Left ventricle myocardium inferior (tissue), 1 donor: ENCODE measurements at places on chromosomes 12 and 14.

DNA sequence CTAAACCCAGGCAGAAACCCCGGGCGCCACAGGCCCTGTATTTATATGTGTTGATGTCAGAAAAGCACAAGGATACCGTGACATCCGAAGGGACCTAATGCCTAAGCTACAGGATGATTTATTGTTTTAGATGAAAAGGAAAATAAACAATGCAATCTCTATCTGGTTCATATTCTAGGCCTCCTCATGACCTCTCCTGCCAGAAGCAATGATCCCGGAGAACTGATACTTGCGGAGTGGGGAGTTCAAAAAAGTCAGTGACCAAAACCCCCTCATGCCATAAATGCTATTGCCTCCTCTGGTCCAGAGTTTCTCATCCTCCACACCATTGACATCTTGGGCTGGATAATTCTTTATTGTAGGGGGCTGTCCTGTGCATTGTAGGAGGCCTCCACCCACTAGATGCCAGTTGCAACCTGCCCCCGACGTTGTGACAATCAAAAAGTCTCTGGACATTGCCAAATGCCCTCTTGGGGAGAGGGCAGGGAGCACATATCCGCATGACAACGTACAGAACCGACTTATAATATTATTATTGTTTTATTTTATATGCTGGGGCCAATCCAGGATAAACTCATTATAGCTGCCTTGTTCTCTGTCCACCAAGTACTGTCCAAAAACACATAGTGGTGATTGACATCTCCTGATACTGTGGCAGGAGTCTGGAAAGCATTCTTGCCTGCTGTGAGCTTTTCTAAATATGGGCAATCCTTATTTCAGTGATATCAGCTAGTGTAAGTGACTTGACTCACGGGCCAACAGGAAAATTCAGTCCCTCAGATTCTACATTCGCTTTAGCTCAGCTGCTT lies 1.1 kb upstream of the CSRP2 start:
- DNase-seq: no peak

GRCh38 chr12:120077260-120077659 lies 39.3 kb downstream of the RAB35 start:
- no peak for DNase-seq

- DNase-seq: no peak
These were observed 63.9 kb upstream of the PTGR2 start for GRCh38 chr14:73787486-73788316.

DNA sequence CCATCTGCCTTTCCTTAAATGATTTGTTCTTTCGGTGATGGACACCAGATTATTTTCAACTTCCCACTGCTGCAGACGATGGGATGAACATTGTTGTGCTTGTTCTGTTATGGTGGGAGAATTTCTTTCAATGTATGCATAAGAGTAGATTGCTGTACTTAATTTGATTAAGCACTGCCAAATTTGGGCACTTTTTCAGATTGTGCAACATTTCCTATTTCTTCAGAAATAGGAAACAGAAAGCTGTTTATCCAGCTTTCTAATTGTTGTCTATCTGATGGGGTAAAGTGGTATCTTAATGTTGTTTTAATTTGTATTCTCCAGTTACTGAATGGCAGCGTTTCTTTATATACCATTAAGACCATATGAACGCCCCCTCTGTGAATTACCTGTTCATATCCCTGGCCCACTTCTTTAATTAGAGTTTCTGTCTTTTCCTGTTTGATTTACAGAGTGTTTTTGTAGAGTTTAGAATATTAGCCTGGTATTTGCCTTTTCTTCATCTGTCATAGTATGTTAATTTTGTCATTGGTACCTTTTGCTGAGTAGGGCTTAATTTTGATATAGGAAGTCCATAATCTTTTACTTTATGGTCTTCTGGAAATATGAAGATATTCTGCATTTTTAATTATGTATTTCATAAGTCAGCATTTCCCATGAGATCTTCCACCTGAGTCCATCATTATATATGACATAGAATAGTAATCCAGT lies 59.6 kb downstream of the DIP2B start:
- no peak for DNase-seq

DNA sequence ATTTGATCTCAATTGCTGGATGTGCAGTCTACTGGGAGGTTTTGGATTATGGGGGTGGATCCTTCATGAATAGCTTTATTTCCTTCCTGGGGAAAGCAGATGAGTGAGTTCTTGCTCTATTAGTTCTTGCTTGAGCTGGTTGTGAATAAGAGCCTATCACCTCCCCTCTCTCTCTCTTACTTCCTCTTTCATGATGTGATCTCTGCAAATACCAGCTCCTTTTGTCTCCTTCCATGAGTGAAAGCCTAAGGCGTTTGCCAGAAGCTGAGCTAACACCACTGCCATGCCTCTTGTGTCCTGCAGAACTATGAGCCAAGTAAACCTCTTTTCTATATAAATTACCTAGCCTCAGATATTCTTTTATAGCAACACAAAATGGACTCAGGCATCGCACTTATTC lies 302.7 kb downstream of the CCER1 start:
- DNase-seq: no peak

DNA sequence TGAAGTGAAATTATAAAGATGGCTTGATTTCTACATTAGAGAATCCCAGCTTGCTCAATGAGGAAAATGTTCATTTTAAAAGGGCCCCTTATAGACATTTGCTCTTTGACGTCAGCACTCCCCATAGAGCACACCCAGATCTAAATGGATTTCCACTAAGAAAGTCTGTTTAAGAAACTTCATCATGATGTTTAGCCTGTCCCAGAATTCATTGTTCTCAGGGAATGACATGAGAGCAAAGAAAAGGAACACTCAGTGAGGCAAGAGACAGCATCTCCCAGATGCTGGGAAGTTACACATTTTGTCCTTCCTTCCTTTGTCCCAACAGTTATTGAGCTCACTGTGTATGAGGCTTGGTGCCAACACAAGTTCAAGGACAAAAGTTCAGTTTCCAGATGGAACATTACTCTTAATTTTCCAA lies 4.9 kb downstream of the PHLDA1 start:
- DNase-seq: no peak
